ENCODE measurements at places on chromosomes 7 and 10.

DNA sequence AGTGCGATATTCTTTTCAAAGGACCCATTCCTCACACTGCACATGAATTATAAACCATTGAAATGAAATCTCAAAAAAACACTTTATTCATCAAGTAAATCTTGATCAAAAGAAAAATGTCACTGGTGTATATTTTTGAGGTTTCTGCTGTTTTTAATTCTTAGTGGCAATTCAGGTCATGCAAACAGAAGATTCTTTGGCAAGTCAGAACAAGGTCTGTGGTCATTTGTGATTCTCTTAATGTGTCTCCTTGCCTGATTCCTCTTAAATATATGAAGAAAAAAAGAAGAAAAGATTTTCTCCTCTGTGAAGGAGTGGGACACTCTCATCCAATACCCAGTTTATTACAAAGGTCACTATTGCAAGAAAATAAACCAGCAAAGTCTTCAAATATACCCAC, 308.2 kb upstream of the BMPER start:
- no peak for DNase-seq

GRCh38 chr7:81162771-81163525, 244.1 kb upstream of the SEMA3C start:
- no peak for DNase-seq

DNA sequence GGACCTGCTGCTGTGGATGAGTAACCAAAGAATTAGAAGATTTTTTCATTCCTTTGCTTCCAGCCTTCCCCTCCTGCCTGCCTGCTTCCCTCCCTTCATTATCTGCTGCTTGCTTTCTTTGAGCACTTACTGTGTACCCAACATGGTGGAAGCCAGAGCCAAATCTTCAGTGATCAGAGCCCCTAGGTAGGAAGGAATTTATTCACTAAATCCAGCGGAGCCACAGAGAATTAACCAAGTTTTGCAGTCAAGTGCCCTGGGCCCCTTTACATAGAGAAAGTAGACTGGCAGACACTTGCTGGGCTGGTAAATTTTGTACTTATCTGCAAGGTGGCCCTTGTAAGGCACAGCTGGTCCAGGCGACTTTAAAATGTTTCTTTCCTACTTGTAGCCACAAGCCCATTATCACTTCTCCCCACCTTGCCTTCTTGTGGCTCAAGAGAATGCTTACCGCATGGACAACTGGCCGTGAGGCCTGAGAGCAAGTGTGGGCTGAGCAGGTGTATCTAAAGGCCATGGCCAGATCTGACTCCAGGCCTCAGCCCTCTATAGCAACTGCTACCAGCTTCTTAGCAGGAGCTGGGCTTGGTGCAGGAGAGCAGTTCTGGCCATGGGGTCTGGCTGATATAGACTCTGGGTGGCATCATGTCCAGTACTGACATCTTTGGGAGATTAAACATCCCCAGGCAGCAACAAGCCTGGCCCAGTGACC, 11.1 kb downstream of the UNC5B start:
- no peak for DNase-seq

DNA sequence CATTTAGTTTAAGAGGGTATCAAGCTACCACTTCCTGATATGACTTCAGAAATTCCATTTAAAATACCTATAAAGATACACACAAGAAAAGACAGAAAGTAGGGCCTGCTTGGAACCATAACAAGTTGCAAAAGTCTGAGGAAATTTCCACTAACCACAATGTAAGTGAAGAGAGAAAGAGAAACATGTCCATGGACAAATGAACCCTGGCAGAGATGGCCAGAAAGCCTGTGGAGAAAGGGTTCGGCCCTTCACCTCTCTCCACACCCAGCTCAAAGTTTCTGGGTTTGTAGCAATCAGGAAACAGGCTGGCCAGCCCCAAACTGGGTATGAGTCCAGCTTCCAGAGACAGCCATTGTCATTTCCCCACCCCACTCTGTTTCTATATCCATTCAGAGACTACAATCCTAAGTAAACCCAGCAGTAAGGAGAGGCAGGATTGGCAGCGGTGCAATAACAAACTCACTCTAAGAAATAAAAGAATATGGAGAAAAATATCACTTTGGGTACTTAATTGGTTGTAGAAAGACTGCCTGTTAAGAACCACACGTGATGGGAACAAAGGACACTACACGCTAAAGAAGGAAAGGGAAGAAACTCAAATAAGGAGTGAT, 71.1 kb downstream of the STK17A start:
- no peak for DNase-seq

- DNase-seq: no peak
Measured at GRCh38 chr7:73596191-73597065, 18.0 kb upstream of the TBL2 start.

DNA sequence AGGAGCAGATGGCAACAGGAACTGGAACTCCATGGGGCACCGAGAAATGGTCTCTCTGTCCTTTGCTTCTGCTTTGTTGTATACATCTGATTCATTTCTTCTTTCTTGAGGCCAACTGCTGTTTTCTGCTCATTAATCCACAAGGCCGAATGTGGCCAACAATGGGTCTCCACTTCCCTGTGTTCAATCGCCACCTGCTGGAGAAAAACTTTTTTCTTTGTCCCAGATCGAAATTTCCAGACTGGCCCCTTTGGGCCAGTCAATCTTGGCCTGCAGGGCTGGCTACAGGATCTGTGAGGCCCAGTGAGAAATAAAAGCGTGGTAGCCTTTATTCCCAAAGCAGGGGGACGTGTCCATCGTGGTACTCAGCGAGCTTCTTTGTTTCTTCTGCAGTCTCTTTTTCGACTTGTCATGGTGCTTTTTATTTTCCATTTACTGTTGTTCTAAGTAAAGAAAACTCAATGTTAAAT, 58.8 kb downstream of the PARP12 start:
- peak; percentile 19 for DNase-seq

Data from NCI-H510A treated with DMSO at 0.1 percent for 48 hours (cell line).